ENCODE measurements at places on chromosomes 12 and 14.
A peak's percentile ranks its signal among the peaks of the same experiment; 100 is the strongest.

DNA sequence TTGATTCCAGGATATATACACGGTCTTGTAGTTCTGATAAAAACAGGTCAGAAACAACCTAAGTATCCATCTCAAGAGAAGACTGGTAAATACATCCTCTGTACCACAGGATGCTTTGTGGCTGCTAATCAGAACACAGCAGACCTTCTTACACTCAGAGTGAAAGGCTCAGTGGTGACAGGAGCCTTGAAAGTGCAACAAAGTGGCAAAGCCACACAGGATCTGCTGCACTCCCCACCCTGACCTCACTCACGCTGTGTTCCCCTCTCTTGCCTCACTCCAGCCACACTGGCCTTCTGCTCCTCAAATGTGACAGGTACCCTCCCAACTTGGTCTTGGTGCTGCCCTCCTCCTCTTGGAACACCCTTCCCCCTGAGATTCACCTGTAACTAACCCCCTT lies 98.1 kb upstream of the GRIP1 start:
- DNase-seq, result no peak

- no peak for DNase-seq
These were observed 13.2 kb upstream of the OVCH1 start for GRCh38 chr12:29510591-29511185.

- DNase-seq, result no peak
These were observed 9.9 kb upstream of the ASPG start for GRCh38 chr14:104075530-104076151.

DNA sequence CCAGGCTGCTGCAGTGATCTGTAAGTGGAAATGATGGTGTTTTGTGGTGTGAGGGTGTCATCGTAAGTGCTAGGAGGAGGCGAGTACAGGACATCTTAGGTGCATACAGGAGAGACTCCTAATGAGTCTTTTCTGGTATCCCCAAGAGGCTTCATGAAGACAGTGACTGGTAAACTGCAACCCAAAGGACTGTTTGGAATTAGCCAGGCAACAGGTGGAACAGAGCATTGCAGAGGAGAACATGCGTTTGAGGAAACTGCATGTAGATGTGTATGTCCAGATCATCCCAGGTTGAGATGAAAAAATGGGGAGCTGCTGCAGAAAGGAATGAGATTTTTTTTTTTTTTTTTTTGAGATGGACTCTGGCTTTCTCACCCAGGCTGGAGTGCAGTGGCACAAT lies 5.4 kb downstream of the ACAD10 start:
- no peak for DNase-seq

DNA sequence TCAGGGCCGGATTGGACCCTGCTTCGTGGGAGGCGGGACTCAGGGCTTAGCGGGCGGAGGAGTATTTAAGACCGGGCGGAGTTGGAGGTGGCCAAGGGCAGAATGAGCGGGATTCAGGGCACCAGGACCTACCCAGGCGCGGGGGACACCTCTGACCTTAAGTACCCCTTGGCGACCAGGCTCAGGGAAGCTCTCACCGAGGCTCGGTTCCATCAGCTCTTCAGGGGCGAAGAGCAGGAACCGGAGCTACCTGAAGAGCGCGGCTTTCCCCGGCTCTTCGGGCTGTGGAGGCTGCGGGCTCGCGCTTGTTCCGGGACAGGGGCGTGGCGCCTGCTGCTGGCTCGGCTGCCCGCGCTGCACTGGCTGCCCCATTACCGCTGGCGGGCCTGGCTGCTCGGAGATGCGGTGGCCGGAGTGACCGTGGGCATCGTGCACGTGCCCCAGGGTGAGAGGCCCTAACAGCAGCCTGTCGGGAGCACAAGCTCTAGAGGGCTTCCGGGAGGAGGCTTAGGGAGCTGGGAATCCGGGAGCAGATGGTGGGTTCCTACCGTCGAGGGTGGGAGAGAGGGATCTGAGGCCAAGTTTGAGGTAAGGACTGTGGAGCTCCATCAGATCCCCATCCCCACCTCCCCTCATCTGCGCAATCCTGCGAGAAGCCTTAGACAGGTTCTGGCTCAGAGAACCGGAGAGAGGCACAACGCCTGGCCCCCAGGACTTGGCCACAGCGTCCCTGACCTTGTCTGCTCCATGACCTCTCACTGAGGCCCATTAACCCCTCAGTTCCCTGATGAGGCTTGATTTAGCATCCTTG lies 8.4 kb downstream of the ARHGEF25 start:
- DNase-seq, result no peak

DNA sequence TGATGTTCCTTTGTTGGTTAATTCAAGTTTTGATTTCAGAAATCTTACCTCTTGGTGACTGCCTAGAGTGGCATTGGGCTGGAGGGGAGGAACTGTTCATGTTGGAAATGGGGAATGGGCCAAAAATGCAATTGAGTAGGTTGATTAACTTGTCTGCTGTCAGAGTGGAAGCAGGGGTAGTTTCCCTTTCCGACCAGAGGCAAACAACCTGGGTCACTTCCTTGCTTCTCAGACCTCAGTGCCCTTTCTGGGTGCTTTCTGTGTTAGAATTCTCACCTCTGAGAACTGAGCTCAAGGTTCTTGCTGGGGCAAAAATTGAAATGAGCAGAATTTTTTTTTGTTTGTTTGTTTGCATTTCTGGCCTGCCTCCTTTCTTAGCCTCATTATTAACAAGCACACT lies 2.3 kb upstream of the M6PR start:
- no peak for DNase-seq

DNA sequence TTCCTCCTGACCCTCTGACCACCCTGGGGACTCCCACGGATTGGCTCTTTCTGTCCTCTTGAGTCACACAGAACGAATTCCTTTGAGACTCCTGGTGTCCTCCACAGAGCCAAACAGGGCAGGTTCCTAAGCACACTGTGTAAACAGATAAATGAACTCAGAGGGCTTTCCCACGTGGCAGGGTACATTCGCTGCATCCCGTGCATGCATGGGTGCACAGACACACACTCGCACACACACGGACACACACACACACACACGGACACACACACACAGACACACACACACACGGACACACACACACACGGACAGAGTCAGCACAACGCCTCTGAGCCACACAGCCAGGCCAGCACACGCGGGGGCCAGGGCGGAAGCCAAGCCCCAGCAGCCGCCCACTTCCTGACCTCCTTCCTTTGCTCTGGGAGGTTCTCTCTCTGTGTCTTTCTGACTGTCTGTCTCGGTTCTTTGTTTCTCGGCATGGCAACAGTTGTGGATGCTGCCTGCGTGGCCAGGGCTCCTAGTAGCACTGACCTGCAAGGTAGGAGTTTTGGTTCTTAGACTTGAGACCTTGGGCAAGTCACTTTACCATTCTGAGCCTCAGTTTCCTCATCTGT lies 706 bp downstream of the CRACR2A start:
- no peak for DNase-seq

GRCh38 chr14:69068744-69069421 lies 84.0 kb downstream of the DCAF5 start:
- no peak for DNase-seq

DNA sequence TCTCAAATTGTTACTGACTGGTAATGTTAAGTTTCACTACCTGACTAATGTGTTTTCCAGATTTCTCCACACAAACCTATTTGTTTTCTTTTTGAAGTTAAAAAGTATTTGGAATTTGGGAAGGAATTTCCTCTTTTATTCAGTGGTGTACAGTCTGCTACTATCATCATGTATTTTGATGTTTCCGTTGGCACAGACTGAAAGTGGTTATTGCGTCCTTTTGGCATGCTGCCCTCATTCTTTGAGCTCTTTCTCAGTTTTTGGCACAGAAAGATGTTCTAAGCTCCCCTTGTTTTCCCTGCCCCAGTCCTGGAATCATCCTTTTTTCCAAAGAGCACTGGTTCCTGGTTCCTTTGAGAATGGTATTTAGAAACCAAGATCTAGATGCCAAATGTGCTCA lies 31.4 kb upstream of the RTRAF start:
- DNase-seq, result no peak

GRCh38 chr12:79415321-79415720 lies 275.4 kb downstream of the PAWR start:
- DNase-seq, result no peak

- no peak for DNase-seq
These were observed 24.4 kb downstream of the CYP46A1 start for GRCh38 chr14:99708449-99708848.

DNA sequence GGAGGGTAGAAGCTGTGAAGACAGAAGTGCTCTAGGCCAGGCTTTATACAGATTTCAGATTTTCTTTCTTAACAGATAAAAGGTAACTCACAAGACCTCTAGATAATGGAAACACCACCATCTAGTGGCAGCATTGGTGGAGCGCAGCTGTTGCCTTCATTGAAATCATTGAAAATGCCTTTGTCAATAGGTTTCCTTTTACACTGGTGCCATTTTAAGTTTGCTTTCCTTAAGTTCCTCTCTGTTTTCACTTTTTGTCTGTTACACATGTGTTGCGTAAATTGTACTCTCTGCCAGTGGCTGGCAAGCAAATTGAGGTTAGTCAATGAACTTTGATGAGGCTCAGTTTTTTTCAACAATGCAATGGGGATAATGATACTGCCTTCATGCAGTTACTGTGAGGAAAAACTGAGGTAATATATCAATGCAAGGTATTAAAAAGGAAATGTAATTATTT lies 31.1 kb downstream of the ALDH1L2 start:
- peak; percentile 62 for DNase-seq

DNA sequence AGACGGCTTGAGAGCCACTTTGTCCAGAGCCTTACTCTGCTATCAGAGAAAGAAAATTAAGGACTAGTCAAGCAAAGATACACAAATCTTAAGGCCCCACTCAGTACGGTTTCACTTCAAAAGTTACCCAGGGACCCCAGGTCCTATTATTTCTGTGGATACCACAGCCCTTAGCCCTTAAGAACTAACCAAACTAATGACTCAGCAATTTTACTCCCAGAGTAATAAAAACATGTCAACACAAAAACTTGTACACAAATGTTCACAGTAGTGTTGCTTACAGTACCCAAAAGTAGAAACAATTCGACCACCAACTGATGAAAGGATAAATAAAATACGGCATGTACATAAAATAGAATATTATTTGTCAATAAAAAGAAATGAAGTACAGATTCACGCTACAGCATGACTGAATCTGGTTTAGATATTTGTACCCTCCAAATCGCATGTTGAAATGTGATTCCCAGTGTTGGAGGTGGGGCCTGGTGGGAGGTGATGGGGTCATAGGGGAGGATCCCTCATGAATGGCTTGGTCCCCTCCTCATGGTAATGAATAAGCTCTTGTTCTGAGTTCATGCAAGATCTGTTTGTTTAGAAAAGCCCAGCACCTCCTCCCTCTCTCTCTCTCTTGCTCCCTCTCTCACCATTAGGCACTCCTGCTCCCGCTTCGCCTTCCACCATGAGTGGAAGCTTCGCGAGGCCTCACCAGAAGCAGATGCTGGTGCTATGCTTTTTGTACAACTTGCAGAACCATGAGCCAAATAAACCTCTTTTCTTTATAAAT lies 30.5 kb downstream of the AREL1 start:
- DNase-seq, result no peak

- no peak for DNase-seq
These were observed 47.7 kb downstream of the MAX start for GRCh38 chr14:65054471-65055085.

DNA sequence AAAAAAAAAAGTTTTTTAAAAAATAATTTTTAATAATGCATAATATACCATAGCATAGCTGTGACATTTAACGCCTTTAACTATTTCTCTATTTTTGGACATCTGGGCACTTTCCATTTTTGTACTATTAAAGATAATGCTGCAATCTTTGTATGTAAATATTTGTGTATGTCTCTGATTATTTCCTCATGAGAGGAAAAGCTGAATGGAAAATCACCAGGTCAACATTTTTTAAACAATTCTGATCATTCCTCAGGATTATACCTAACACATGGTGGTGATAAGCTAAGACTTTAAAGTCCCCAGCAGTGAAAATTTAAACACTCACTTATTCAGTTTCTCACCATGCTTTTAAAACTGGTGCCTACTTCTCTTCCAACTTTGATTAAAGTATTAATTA lies 31.3 kb upstream of the NR1H4 start:
- DNase-seq, result no peak

- DNase-seq, result no peak
These were observed 150.8 kb upstream of the DAAM1 start for GRCh38 chr14:59037620-59038019.

DNA sequence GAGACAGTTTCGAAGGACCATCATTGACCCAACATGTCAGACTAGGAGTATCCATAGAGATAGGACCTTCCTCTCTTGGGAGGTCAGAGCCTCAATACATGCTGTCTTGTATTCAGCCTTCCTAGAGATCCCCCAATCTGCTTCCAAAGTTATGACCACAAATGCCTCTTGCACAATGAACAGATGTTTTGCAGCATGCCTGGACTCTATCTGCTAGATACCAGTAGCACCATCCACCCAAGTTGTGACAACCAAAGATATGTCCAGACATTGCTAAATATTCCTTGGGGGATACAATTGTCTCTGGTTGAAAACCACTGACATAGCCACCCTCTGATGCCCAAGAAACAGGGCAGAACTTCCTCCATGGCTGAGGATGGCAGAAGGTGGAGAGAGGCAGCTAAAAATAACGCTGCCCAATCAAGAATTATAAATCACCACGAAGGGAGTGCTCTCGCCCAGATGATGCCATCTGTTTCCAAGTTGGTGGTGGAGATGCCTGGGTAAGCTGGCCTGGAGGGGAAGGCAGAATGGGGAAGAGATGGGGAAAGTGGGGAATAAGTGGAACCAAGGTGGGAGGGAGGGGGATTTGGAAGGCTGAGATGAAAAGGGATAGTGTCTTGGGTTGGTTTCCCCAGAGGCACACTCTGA lies 42.9 kb upstream of the NOS1 start:
- DNase-seq, result no peak

DNA sequence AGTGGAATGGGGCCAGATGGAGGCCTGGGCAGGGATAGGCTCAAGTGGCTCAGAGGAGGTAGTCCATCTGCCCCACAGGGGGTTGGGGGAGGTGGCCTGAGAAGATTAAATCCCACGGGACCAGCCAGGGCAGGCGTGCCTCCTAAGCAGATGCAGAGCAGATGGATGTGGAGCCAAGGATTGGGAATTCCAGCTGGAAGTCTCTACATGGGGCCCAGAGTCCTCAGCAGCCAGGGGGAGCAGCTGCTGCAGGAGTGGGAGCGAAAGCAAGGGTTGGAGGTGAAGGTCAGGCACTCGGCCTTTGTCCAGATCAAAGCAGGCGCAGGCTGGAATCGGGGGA lies 42.4 kb upstream of the VRK1 start:
- no peak for DNase-seq

DNA sequence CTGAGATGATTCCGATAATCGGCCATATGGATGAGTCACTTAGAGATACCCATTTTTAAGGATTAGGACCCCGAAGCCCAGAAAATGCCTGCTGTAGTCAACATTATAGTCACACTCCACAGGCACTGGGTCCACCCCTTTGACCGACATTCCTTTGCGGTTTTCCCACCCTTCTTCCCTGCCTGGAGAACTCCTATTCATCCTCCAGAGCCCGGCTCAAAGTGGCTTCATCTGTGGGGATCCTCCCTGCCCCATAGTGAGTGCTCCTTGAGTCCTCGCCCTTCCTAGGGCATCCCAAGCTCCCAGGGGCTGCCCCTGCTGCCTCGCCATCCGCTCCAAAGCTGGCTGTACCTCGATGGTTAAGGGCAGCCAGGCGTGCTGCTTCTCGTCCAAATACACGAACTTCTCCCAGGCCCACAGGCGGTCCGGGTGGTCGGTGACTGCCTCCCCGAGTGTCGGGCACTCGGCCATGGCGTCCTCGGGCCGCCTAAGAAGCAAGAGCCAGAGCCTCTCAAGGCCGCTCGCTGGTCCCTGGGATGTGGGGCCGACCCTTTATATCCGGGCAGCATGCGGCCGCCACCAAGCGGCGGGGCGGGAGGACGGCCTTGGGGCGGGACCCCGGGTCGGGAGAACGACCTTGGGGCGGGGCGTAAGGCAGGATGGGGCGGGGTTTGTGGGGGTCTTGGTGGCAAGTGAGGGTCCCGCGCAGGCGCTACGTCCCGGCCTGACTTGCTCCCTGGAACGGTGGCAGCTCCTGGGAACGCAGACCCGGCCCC lies at the start of gene TCL1A:
Gene TCL1A (minus strand): TSS at position 530 of the 776 bp plus-strand sequence. CDS start 59 bp downstream, at position 471.
- DNase-seq, result no peak

Data from NCI-H1930 (cell line).